T follicular helper cell (primary cell): ENCODE measurements at places on chromosomes 5 and 9.

- no peak for DNase-seq
Measured at GRCh38 chr9:116309900-116310611, 156.5 kb downstream of the PAPPA start.

DNA sequence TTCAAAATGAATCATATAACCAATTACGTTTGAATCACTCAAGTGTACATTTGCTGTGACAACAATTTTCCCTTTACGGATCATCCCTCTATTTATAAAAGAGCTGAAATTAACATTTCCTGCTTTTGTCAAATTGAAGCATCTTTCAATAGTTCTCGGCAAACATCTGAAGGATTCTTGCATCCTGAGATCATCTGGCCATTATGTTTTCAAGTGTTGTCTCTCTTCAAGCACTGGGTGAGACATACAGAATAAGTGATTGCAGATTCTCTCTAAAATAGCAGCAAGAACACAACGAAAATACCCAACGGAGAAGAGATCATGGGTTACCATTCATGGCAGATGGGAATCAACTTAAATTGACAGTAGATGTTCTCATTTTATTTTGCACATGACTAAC is 283.4 kb upstream of the GRAMD2B start:
- DNase-seq: no peak

DNA sequence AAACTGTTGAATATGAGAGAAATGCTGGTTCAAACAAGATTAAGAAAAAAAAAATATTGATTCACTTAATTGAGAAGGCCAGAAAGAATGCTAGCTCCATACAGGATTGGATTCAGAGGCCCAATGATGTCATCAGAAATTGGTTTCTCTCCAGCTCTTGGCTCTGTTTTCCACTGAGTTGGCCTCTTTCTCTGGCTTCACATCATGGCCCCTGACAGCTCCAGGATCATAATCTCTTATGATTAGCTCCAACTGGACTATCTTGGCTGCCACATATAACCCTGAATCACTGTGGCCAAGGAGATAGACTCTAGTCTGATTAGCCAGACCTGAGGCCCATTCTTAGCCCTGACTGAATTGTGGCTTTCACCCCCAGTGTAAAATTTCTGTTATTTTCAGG is 244.7 kb upstream of the GRAMD2B start:
- no peak for DNase-seq

DNA sequence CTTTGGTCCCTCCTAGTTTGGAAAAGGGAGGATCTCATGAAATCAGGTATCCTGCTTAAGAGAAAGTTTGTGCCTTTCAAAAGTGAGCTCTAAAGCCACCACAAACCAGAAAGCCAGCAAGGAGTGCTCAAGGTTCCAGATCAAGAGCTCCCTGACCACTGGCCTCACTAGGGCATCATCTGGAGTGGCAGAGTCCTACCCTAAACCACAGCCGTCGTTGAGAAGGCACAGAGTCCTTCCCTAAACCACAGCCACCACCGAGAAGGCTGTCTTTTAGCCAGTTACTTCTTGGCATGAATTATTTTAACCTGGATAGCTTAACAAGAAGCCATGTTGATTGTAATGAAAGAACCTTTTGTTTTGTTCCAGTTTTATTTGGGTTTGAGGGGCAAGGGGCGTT is 102.9 kb downstream of the FRMD3 start:
- no peak for DNase-seq

GRCh38 chr5:65121880-65122436 is 353.2 kb downstream of the CWC27 start:
- no peak for DNase-seq

GRCh38 chr5:123092696-123093095 is 3.7 kb downstream of the PRDM6 start:
- no peak for DNase-seq

DNA sequence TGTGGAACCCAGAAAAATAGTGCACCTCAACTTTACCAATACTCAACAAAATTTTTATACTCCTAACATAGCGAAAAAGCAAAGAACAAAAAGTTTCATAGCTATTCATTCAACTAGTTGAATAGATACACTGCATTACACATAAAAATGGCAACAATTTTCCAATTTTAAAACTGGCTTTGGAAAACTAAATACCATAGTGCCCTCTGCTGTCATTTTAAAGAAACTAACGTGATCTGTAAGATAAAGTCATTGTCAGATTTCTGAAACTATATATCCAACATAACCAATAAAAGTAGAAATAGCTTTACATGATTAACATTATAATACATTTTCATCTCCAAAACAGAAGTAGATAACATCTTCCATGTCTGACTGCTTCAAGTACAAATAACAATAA is 31.6 kb downstream of the DTWD2 start:
- no peak for DNase-seq

DNA sequence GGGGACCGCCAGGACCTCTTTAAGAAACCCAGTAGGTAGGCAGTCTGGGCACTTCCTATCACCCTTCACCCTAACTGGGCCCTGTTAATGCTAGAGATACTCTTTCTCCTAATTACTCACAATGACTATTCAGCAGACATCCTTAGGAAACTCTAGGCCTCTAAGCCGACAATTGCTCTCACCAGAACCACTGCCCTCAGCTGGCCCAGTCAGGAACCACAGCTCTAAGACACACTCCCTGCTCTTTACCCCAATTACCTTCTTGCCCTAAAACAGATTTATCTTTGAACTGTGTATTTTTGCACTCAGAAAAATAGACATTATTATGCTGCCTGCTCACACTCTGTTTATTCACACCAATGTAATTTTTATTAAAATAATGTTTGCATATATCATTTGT is 432.6 kb upstream of the SLC30A5 start:
- no peak for DNase-seq

DNA sequence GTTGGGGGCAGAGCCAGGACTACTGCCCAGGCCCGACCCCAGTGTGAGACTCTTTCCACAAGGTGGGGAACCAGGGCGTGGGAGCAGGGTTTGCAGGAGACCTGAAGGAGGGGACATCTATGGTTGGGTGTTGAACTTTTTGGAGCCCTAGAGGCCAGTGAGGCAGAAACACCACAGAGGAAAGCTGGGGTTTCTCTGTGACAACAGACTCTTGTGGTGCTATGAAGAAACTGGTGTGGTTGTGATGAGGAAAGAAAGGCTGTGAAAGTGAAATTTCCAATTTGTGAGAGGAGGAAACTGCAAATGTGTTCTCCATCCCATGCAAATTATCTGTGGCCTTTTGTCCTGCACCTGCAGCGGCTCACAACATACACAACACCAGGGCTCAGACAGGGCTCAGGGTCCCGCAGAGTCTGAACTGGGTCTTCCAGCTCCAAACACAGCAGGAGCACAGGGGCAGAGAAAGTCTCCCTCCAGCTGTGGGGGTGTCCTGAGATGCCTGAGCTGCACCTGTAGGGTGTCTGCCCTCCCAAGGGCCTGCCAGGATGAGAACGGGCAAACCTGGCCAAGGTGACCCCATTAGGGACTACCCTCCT is 51.4 kb upstream of the GRHPR start:
- DNase-seq: no peak

GRCh38 chr5:142719836-142720370 is 34.0 kb upstream of the FGF1 start:
- DNase-seq: no peak

DNA sequence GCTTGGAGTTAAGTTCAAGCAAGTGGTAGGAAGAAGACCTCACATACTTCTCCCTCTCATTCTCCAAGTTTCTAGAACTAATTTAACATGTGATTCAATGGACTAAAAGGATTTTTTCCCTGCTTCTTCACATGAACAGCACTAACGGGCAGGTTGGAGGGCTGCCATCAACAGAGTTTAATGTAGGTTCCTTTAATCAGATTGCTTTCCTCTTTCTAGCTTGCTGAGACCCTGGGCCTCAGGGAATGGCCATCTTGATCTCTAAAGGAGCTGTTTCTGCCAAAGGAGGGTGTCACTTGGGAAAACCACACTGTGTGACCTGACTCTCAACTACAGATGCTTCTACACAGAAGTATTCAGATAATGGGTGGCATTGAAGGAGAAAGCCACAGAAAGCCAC is 223.3 kb downstream of the PIK3R1 start:
- DNase-seq: no peak

DNA sequence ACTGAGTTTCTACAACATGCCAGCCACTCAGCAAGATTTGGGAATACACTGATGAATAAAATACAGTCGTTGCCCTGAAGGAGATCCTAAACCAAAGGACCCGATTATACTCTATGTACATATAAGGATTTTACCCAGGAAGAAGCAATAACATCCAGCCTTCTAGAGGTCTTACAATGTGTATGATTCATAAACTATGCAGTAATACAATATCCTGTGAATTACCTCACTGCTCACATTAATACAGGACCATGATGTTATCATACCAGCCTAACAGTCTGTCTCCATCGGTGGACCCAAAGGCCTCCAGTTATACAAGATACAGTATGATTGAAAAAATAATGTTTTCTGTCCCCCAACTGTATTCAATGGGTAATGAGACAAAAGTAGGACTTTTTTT is 310.5 kb upstream of the TRPM3 start:
- no peak for DNase-seq

DNA sequence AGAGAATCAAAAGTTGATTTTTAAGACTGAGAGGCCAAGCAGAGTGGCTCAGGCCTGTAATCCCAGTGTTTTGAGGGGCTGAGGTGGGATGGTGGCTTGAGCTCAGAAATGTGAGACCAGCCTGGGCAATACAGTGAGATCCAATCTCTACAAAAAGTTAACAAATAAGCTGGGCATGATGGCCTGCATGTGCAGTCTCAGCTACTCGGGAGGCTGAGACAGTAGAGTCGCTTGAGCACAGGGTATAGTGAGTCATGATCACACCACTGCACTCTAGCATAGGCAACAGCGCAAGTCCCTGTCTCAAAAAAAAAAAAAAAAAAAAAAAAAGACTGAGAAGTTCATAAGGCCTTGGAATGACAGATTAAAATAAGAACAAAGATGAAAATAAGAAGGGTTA is 177.2 kb downstream of the TMEM232 start:
- no peak for DNase-seq

GRCh38 chr9:86500031-86500430 is 145.8 kb upstream of the TUT7 start:
- no peak for DNase-seq

DNA sequence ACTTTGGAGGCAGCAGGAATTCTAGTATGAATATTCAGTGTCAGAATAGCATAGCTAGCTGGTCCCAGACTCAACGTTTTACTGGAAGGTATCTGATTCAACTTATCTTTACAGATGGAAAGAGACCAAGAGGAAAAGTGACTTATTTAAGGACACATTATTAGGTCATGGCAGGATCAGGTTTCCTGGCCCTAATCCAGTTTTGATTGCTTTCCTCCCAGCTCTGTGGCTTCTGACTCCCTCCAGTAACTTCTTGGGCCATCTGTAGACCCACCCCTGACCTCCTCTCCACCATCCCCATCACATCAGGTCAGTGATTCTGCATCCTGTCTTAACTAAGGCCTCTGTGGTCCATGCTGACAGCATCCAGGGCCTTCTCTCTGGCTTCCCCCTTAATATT is 38.4 kb downstream of the SH3TC2 start:
- no peak for DNase-seq

DNA sequence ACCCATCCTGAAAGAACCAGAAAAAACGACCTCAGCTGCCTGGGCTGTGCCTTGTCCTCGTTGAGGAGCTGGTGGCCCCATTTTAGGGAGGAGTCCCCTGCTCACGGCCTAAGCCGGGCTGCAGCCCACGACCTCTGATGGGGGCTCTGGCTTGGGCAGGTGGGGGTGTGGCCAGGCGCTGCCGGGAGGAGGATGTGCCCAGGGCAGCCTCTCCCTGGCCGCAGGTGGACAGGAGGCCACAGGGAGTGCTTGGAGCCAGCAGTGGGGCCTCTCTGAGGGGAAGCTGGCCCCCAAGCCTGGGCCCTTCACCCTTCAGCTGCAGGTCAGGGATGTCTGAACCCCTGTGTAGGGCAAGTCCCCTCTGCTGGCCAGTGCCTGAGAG is 2.5 kb downstream of the DIPK1B start:
- no peak for DNase-seq

DNA sequence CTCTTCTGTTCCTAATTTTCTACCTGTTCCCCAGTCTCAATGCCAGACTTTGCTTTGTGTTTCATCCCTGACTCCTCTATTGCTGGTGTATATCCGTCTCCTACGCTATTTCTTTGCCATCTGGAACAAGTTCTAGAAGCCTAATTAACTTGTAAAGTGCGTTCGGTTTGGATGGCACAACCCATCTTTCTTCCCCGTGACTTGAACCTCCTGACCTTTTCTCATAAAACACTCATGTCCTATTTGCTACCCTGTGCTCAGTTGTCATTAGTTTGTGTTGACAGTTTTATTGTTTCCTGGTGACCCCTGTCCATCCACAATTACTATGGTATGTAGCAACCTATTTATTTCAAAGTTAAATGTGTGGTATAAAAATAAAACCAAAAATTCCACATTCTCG is 323.5 kb downstream of the TLE4 start:
- no peak for DNase-seq

DNA sequence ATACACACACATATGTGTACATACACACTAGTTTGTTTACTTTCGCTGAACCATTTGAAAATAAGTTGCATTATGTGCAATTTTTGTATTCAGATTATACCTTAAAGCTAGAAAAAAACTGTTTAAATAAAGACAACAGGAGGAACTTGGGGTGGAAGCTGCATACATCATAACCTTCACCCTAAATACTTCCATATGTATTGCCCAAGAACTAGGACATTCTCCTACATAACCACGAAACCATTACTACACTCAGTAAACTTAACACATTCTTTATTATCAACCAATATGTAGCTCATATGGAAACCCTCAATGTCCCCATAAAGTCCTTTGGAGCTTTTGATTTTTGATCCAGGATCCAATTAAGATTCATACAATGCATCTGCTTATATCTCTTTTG is 83.3 kb downstream of the GIN1 start:
- DNase-seq: no peak

GRCh38 chr5:172833686-172834414 is at the start of gene ERGIC1:
Gene ERGIC1, plus strand, starts transcription at chr5:172834251. Its CDS starts 163 bp downstream, at chr5:172834414.
- peak; percentile 45 for DNase-seq

- DNase-seq: no peak
Measured at GRCh38 chr5:125451622-125452021, 705.2 kb upstream of the ZNF608 start.

GRCh38 chr5:19565466-19565865 is 422.5 kb downstream of the CDH18 start:
- no peak for DNase-seq

GRCh38 chr9:36416890-36417289 is 16.8 kb upstream of the RNF38 start:
- DNase-seq: no peak

DNA sequence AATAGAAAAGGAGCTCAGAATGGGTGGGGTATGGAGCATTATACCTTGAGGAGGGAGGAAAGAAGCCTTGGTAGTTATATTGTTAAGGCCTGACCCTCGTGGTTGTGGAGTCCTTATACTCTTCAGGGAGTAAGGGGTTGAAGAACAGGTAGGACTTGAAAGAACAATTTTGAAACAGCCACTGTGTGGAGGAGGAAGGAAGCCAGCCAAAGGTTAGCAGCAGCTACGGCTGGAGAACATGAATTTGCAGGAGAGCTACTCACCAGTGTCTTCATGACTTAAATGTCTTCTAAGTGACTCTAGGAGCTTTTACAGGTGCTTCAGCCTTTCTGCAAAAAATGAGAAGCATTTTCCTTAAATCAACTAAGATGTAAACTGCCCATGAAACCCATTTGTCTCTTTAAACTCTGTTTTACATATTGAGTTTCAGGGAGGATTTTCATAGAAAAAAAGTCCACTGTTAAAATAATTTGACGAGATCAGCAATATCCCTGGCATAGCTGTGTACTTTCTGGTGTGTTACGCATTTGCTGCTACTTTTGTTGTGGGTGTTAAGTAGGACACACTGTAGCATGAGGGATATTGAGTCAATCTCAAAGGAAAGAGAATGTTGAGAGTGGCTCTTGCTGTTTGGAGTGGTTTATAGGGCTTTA is 110.6 kb upstream of the ELL2 start:
- no peak for DNase-seq

GRCh38 chr5:135930949-135931295 is 23.9 kb downstream of the LECT2 start:
- no peak for DNase-seq
